ENCODE measurements at places on chromosomes 11 and 22. TPM values are rescaled to one million over a fixed set of nuclear protein-coding genes. Genes with fewer than 3 reads are reported as not detected.

The PRODH gene
- total RNA-seq = 0.55 TPM

The AHNAK gene
- 167 TPM for total RNA-seq

The PYGM gene
- 0.30 TPM for total RNA-seq

The CSRP3 gene
- total RNA-seq = not detected

The IL10RA gene
- 0.07 TPM for total RNA-seq

The RHOG gene
- 108 TPM for total RNA-seq

The KLHDC7B gene
- 0.05 TPM for total RNA-seq

The SPI1 gene
- total RNA-seq = not detected

The LRP4 gene
- 8.8 TPM for total RNA-seq

The IFT27 gene
- 26.5 TPM for total RNA-seq

The KDM4E gene
- total RNA-seq = not detected

The PNPLA5 gene
- 0.04 TPM for total RNA-seq

The SIAE gene
- total RNA-seq = 14.1 TPM

The OR52I1 gene
- total RNA-seq = not detected

The SGSM1 gene
- 0.23 TPM for total RNA-seq

The CRYBA4 gene
- total RNA-seq = not detected

The ANO5 gene
- total RNA-seq = 2.3 TPM

The MYOD1 gene
- total RNA-seq = not detected

The OR2AG1 gene
- not detected for total RNA-seq

The UBE2L6 gene
- total RNA-seq = 27.7 TPM

The FZD4 gene
- total RNA-seq = 1.4 TPM

The OSM gene
- not detected for total RNA-seq

The DDIAS gene
- total RNA-seq = 18.9 TPM

The SHISA8 gene
- 0.18 TPM for total RNA-seq

The CHRNA10 gene
- 0.84 TPM for total RNA-seq

Data from A549 treated with DMSO at 1 μM for 4 hours (cell line).